ENCODE measurements at places on chromosomes 3 and 15.

GRCh38 chr3:186997473-186997939 lies 67.2 kb downstream of the ST6GAL1 start:
- no peak for DNase-seq

DNA sequence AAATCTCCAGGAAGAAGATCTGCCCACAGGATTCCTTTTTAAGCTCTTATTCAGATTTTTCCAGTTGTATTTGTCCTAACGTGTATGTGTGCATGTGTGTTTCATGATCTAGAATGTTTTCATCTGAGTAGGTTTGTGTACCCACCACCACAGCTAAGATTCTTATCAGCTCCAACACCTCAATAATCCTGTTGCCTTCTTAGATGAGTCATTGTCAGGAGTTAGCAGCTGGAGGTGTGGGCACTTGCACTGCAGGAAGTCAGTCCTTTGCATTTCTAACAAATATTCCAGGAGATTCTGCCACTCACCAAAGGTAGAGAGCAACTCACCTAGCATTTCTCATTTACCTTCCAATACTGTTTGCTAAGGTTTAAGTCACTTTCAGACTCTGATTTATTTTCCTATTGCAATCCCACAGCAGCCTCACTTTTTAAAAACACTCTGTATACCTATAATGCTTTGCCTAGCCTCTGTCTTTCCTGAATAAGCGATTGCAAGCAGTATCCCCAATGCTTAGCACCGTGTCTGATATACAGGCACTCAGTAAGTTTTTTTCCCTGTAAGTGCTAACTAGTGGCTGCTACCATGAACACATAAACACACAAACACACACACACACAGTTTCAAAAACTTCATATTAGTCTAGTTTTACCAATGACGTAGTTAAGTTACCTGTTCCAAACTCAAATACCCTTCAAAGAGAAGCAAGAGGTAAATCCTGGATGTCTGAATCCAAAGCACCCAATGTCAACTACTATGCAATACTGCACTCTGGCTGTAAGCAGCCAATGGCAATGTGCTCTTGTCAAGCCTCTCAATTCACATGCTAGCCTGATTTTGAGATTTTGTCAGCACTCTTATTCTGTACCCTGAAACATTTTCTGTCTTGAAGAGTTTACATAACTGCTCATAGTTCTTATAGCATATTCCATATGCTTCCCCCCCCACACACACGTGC lies 713.5 kb upstream of the LMCD1 start:
- peak; percentile 12 for DNase-seq

DNA sequence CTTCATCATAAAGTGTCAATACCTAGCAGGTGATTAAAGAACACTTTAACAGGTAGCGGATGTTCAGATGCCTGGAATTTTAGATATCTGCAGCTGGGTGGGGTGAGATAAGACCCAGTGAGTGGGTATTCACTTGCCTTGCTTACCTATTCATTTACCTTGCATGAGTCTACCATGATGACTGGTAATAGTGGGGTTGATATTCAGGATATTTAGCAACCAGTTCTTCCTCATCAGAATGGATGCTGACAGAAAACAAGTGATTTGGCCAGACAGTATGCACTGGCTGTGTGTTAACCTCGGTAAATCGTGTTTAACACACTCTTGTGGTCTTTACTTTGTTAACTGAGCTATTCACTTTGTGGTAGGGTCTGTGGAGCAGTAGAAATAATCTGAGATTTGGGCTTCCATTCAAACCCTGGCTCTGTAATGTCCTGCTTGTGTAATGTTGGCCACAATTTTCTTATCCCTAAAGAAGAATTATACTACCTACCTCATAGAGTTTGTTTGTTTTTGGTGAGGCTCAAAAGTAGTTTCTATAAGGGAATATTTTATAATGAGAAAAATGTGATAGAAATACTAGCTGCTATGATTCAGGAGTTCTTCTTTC lies 391.9 kb upstream of the TBL1XR1 start:
- no peak for DNase-seq

DNA sequence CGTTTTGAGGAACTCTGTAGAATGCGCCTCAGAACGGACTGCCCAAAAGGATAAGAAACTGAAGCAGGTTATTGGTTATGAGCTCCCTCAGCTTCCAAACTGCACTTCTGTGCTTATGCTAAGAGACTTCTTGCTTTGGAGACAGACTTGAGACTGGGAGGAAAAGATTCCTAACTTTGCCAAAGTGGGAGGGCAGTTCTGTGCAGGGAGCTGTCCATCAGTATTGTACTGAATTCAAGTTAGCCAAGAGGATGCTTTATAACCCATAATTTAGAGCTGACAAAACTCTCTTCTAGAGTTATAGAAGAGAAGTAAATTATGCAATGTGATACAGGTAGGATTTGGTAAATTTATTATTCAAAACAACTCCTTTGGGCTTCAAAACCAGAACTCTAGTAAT lies 519.8 kb upstream of the GBE1 start:
- DNase-seq, result peak; percentile 38

DNA sequence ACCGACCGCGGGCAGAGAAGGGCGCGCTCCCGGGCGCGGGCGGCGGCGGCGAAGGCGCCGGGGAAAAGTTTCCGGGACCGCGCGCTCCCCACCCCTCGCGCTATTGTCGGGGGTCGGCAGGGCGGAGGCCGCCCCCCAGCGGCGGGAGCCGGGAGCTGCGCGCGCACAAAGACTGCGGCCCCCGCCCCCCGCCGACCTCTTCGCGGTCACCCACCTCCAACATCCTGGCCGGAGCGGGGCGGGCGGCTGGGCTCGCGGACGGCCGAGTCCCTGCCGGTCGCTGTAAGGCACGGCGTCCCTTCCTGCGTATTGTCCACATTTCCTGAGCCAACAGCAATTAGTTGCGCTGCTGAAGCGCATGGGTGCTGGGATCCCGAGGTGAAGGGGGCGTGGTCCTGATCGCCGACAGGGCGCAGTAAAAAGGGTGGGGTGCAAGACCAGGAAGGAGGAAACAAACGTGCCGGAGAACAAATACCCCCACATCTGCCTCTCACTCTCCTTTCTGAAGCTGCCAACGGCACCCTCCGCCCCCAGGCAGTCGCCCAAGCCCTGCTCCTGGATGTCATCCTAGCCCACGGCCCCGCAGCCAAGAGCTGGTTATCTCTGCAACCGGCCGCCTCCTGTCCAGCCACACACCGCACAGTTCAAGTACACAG lies at the start of gene TMEM44:
TSS of gene TMEM44 (minus strand) at position 71 of the 656 bp plus-strand sequence. CDS start 204 bp downstream, outside the sequence.
- DNase-seq, result peak; percentile 95

DNA sequence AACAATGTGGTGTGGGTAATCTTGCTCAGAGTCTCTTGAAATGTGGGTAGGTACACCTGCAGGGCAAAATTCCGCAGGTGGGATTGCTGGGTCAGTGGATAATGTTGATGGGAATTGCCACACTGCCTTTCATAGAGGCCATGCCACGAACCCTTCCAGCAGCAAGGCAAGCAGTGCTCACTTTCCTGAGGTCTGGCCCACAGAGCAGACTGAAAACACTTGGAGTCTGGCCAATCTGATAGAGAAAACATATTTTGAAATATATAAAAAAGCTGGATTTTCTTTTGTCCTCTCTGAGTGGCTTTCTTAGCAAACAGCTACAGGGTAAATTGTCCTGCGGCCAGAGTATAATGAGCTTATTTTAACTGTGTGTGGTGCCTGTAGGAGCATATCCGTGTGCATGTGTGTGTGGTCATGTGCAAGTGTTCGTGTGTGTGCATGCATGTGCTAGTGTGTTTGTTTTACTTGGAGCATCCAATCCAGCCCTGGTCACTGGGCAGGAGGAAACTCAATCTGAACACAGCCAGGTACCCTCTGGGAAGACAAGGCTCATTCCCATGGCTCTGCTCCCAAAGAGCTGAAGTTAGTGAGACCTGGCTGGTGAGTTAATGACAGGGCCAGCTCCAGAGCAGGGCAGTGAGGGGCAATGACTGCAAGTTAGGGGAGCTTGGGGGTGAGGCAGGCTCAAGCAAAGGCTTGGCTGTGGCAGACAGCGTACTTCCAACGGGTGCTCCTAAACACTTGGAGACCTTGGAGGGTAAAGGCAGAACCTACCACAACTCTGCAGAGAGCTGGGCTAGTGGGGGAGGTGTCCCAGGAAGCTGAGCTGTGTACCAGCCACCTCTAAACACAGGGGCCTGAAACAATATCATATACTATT lies 91.3 kb downstream of the PLXNA1 start:
- DNase-seq, result no peak

DNA sequence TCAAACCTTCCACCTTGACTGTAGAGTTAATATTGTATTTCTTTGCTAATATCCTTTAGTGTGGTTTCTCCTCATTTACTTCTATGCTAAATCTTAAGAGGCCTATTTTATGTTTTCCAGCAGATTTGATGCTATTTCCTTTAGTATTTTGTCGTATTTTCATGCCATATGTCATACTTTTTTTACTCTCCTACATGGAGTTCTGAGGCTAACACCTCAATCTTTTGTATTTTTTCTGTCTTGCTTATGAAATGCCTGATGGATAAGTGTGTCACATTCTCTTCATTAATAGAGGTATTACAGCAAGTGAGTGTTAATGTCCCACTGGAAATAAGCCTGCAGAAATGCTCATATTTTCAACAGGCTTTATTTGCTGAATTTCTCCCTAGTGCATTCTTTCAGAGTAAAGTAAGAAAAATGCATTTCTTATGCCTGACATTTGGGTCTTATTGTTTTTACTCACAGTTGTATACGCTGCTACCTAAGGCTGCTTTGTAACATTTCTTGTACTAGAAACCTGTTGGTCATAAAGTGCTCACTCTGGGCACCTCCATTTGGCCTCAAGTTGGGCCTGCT lies 63.2 kb downstream of the DIPK2A start:
- no peak for DNase-seq

GRCh38 chr3:126947429-126947828 lies 35.5 kb upstream of the PLXNA1 start:
- no peak for DNase-seq

- no peak for DNase-seq
Observed at GRCh38 chr15:40964634-40965033, 11.4 kb downstream of the CHAC1 start.

GRCh38 chr3:188918093-188918492 lies 253.7 kb upstream of the TPRG1 start:
- DNase-seq, result no peak

DNA sequence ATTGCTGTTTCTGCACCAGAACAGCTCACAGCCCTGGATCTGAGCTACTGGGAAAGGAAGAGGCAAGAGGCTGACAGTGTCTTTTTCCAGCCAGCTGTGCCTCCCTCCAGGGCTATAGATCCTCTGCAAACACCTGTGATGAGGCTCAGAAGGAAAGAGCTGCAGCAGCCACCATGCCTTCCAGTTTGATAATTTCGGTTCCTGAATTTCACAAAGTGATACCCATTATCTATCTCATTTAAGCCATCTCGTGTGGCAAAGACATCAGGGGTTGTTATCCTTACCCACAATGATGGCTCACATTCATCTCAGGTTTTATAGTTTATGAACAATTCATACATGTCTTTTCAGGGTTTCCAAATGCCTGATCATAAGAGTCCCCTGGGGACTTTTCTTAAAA lies 1.8 kb upstream of the LARP6 start:
- no peak for DNase-seq

DNA sequence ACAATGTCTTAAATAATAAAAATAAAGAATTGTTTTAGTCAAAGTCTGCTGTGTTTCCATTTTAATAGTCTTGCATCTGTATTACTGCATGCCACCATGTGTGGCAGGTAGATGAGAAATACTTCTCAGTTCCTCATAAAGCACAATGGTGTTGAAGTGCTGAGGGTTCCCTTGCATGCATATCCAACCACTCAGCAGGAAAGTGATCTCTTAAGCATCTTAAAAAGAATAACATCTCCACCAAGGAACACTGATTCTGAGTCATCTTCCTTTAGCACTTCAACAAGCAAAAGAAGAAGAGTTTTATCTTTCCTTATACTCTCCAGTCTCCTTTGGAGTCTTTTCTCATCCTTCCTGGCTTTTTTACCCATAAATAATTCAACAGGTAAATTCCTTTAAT lies 602.0 kb downstream of the TBL1XR1 start:
- DNase-seq, result no peak

- DNase-seq, result no peak
Observed at GRCh38 chr3:40098261-40098759, 211.2 kb upstream of the EIF1B start.

DNA sequence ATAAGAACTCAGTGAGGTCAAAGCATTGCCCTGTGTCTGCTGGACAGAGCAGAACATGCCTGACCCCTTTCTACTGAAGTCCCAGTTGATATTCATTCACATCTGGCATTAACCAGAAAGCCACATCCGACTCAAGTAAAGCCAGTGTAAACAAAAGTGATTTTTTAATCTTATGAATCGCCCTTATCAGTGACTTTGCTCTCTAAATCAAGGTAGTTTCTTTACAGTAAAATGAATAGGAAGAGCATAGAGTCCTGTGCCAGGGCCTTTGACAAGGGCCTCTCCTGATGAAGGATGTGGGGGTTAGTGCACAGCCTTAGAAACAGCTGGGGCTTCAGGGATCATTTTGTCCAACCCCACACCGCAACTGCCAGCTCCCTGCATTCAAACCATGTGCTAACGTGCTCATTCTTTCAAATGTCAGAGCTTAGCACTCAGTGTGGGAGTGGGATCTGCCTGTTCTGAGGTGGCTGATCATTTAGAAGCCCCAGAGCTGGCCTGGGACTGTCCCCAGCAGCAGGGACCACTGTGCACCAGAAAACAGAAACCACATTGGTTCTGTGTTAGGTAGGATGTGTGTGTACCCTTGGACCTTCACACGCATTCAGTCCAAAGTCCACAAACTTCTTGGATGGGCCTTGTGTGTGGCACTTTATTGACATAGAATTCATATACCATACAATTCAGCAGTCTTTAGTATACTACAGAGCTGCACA lies 55.3 kb downstream of the CCR4 start:
- DNase-seq, result no peak

DNA sequence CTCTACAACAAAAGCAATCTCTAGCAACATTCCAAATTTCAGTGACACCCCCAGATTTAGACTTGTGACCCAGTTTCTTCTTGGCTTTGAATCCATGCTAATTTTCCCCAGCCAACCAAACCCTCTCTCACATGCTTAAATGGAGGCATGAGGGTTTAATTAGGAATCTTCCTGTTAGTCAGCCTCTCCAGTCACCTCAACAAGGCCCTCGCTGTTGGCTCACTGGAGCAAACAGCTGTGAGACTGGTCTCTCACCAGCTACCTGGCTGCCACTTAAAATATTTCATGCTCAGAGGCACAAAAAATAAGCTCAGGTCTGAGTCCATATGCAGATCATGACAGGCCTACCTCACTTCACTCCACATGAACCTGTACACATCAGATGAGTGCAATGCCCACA lies 630.4 kb upstream of the ADAMTS9 start:
- DNase-seq, result no peak

GRCh38 chr3:135646873-135647272 lies 318.7 kb upstream of the PPP2R3A start:
- no peak for DNase-seq

- DNase-seq, result no peak
Observed at GRCh38 chr15:87628311-87628710, 628.2 kb downstream of the NTRK3 start.

- DNase-seq, result no peak
Observed at GRCh38 chr3:73614419-73614818, 10.3 kb downstream of the PDZRN3 start.

DNA sequence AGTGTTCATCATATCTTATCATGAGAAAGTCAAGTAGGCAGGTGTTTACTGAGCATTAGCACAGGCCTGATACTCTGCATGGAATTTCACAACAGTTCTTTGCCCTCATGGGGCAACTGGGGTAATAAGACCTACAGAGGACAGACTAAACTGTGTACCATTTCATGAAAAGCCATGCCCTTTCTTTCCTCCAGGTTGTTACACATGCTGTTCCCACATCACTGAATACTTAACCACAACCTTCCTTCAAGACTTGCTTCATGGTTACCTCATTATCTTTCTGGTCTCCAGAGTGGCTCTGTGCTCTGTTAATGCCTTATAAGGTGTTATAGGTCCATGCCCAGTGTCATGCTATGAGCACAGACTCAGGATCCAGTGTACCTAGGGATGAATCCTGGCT lies 28.2 kb upstream of the RSL24D1 start:
- no peak for DNase-seq

Measured in iPS-NIHi11 (cell line).